Stimulated activated naive CD8-positive, alpha-beta T cell treated with anti-CD3 and anti-CD28 coated beads, Interleukin-15, Interleukin-2, amounts not matched to agents 100 U/mL and 50 U/mL, for 24 hours (primary cell): ENCODE measurements at places on chromosomes 16 and 17.

GRCh38 chr16:69270395-69270794, 40.8 kb upstream of the VPS4A start:
- no peak for DNase-seq

- DNase-seq: no peak
Observed at GRCh38 chr16:72910875-72911274, 137.1 kb downstream of the ZFHX3 start.

- DNase-seq: no peak
Observed at GRCh38 chr16:59864981-59865666, 1131.0 kb upstream of the GOT2 start.

DNA sequence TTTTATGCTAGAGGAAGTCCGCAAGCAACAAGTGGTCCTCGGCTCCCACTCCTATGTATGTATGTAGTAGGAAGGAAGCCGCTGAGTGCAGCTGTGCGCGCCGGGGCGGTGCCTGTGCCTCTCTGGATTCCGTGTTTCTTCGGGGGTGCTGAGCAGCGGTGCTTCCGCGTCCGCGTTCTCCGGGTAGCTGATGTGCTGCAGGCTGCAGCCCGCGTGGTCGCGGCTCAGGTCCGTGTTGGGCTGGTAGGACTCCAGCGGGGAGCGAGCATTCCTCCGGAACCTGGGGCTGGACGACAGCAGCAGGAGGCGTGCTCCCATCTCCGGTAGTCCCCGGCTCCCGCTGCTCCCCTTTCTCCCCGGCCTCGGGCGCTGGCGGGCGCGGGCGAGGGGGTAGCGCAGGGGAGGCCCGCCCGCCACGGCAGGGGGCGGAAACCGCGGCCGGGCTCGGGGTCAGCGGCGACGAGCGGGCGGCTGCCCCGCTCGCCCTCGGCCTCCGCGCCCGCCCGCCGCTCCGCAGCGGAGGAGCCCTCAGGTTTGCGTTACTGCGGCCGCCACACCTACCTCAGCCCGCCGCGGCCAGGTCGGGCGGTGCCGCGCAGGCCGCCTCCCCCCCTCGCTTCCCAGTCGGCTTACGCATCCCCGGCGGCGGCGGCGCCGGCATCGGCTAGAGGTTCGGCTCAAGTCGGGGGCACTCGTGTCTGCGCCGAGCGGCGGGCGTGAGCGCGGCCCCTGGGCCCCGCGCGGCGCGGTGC, 487 bp downstream of the C17orf67 start:
- DNase-seq: peak; percentile 68

DNA sequence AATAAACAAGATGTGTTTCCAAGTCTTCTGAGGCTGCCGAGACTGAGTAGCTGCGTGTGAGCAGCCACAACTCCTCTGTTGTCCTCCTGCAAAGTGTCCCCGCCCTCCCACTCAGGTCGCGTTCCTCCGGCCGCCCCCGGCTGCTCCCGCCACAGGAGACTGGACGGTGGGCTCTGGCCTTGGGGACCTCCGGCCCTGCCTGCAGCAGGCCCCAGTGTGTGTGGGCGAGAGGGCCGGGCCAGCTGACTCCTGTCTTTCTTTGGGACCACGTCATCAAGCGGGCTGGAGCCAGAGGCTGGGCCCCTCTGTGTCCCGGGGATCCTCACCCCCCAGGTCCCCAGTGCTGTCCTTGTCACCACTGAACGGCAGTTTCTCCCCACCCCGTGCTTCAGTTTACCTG, 175.3 kb downstream of the NPIPB11 start:
- no peak for DNase-seq

DNA sequence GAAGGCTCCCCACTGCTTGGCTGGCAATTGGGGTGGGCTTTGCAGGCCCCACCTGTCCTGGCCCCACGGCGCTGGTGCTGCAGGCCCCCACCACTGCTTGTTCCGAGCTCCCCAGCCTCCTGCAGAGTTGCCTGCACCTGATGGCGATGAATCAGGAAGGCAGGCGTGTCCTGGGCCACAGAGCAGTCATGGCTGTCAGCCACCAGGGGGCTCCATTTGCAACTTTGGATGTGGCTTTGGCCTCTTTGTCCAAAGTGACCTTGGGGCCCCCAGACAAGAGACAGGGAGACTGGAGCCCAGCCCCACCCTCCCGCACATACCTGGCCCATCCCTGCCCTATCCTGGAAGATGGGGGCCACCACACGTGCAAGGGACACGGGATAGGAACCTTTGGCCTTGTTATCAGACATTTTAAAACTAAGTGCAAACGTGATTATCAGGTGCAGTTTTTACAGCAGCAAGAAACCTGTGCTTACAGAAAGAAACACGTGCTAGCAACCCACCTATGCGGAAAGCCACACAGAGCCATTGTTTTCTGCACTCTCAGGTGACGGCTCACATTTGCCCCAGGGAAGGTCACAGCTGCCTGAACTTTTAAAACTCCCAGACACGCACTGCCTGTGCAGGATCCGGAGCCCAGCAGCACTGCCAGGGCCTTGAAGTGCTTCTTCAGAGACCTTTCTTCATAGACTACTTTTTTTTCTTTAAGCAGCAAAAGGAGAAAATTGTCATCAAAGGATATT, at the start of gene DNASE1:
Gene DNASE1, plus strand, starts transcription at position 443 of the 743 bp plus-strand sequence. CDS start 683 bp downstream, outside the sequence.
- DNase-seq: peak; percentile 72

- no peak for DNase-seq
Observed at GRCh38 chr17:59073972-59074371, 32.7 kb downstream of the TRIM37 start.

DNA sequence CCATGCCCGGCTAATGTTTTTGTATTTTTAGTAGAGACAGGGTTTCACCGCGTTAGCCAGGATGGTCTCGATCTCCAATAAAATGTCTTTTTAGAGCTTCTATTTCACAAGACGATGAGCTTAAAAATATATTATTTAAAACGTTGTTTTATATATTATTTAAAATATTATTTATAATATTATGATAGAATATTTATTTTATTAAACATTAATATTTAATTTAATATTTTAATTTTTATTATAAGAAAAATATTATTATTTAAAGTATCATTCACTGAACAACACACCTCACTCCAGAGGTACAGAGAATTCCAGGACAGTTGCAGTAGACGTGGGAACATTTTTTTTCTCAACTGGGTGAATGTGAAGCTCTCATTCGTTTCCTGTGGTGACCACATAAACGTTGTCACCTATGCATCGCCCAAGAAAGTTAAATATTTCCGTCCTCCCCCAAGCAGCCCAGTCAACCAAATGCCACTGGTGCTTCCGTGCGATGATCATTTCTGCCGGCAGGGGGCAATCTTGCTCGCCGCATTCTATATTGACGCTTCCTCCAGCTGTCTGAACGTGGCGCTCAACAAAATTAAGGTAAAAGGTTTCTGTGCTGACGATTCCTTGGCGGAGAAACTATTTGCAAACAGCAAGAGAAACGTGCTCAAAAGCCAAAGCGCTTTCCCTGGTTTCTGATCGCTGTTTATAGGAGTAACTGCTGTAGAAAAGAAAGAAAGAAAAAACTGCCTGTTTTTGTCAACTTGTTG, 41.7 kb upstream of the PRSS54 start:
- peak; percentile 89 for DNase-seq

- peak; percentile 27 for DNase-seq
Observed at GRCh38 chr17:54900457-54901229, at the start of gene TOM1L1. TSS of gene TOM1L1 (plus strand) at chr17:54900852. CDS start at chr17:54900866, 14 bp downstream.

- peak; percentile 68 for DNase-seq
Observed at GRCh38 chr16:19071811-19072777, 4.7 kb downstream of the COQ7 start.

- no peak for DNase-seq
Observed at GRCh38 chr16:81198635-81199034, 39.9 kb upstream of the BCO1 start.

- no peak for DNase-seq
Observed at GRCh38 chr17:20207262-20207985, 198.3 kb downstream of the SPECC1 start.

DNA sequence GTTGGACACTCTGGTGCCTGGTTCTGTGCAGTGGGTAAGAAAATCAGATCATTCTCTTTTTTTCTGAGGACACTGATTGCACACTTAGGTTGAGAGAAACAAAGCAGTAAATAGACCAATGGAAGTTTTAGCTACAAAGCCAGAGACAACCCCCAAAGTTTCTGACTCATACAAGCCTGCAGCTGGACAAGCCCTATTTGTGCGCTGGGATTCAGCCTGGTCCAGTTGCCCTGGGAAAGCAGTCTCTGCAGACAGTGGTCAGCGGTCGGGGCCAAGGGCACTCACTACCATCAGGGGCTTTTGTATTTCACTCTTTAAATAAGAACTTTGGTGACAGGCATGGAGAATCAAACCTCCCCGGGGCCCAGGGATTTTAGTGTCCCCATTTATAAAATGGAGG, 6.0 kb upstream of the RHBDL3 start:
- DNase-seq: no peak

GRCh38 chr17:62627904-62628633, 599 bp downstream of the MRC2 start:
- peak; percentile 58 for DNase-seq

- no peak for DNase-seq
Observed at GRCh38 chr16:85901110-85901509, 2.1 kb downstream of the IRF8 start.

DNA sequence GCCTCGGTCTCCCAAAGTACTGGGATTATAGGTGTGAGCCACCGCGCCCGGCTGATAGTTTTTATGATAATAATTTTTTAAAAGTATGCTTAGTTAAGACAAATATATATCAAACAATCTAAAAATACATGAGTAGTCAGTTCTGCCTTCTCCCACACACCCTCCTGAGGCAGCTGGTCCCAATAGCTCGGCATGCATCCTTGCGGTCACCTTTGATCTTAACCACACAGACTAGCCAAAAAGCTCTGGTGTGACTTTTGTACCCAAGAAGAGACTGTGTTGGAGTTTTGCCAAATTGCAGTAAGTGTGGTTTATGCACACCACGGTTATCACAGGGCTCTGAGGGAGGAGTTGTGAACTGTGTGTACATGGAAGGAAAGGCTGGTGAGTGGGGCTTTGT, 25.6 kb downstream of the ATP6V0A1 start:
- peak; percentile 74 for DNase-seq

DNA sequence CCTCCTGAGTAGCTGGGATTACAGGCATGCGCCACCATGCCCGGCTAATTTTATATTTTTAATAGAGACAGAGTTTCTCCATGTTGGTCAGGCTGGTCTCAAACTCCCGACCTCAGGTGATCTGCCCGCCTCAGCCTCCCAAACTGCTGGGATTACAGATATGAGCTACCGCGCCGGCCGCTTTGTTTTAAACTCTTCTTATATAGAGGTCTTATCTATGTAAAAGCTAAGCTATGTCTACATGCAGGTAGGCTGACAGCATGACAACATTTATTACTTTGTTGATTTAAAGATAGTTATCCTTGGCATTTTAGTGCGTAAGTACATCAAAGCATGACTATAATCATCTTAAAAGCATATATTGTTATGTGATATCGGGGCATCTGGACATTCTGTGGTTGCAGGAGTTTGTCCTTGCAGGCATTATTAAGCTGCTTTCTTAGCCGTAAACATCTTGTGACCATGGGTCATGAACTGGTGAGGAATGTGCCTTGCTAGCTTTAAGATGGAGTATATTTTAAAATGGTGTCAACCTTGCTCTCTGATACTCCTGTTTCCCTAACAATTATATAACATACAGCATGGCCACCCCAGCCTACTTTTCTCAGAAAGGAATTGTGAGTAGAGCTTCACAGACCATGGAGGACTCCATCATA, 45.8 kb upstream of the TAOK1 start:
- DNase-seq: no peak

- no peak for DNase-seq
Observed at GRCh38 chr16:83159049-83159448, 532.3 kb downstream of the CDH13 start.

GRCh38 chr17:57755480-57756070, 10.5 kb upstream of the CCDC182 start:
- DNase-seq: no peak

GRCh38 chr16:54098247-54098646, 188.3 kb downstream of the IRX3 start:
- no peak for DNase-seq

GRCh38 chr17:14119546-14119945, 50.2 kb downstream of the COX10 start:
- no peak for DNase-seq

GRCh38 chr16:7025616-7026190, 306.9 kb upstream of the RBFOX1 start:
- peak; percentile 54 for DNase-seq

GRCh38 chr17:39676198-39676819, 8.1 kb downstream of the PNMT start:
- DNase-seq: peak; percentile 55

DNA sequence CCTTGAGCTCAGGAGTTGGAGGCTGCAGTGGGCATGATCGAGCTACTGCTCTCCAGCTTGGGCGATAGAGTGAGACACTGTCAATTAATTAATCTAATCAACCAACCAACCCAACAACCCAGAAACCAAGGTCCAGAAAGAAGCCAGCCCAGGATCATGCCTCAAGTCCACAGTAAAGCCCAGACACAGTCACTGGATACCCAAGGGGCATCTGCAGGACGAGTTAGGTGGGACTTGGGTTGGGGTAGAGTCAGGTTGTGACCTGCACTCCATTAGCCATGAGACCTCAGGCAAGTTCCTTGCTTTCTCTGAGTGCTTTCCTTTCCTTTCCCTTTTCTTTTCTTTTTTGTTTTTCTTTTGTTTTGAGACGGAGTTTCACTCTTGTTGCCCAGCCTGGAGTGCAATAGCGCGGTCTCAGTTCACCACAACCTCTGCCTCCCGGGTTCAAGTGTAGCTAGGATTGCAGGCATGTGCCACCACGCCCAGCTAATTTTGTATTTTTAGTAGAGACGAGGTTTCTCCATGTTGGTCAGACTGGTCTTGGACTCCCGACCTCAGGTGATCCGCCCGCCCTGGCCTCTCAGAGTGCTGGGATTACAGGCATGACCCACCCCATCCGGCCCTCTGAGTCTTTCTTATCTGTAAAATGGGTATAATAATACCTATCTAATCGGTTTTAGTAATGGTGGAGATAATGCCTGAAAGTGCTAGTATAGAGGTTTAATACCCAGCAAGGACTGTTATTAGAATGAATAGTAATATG, 3.5 kb upstream of the HSD17B1 start:
- no peak for DNase-seq

- DNase-seq: no peak
Observed at GRCh38 chr17:2841606-2842005, 45.4 kb downstream of the RAP1GAP2 start.

DNA sequence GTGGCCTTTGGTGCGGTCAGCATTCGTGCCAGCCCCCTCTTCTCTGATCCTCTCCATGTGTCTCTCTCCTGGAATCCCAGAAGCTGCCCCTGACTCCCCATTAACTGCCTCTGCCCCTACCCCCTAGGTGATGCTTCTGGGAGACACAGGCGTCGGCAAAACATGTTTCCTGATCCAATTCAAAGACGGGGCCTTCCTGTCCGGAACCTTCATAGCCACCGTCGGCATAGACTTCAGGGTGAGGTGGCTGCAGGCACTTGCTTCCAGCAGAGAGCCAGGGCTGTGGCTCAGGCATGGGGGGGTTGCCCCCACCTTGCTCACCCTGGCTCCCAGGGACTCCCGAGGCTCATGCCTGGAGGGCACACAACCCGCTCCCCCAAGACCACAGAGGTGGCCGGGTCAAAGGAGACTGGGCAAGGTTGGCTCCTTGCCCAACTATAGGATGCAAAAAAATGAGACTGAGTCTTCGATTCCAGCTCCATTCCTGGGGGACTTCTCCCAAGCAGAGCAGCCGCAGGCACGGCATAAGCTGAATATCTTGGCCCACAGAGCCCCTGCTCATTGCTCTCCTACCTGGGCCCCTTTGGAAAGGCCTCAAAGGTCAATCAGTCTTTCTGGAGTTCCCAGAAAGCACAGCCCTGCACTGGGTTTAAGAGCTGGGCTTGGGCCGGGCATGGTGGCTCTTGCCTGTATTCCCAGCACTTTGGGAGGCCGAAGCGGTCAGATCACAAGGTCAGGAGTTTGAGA, 3.8 kb downstream of the RAB37 start:
- DNase-seq: no peak
